ENCODE measurements at places on chromosomes 5 and 9.

GRCh38 chr9:95005278-95006143, 279.0 kb downstream of the AOPEP start:
- no peak for DNase-seq

- DNase-seq, result no peak
These were observed 211.4 kb downstream of the FSTL4 start for GRCh38 chr5:133400831-133401351.

DNA sequence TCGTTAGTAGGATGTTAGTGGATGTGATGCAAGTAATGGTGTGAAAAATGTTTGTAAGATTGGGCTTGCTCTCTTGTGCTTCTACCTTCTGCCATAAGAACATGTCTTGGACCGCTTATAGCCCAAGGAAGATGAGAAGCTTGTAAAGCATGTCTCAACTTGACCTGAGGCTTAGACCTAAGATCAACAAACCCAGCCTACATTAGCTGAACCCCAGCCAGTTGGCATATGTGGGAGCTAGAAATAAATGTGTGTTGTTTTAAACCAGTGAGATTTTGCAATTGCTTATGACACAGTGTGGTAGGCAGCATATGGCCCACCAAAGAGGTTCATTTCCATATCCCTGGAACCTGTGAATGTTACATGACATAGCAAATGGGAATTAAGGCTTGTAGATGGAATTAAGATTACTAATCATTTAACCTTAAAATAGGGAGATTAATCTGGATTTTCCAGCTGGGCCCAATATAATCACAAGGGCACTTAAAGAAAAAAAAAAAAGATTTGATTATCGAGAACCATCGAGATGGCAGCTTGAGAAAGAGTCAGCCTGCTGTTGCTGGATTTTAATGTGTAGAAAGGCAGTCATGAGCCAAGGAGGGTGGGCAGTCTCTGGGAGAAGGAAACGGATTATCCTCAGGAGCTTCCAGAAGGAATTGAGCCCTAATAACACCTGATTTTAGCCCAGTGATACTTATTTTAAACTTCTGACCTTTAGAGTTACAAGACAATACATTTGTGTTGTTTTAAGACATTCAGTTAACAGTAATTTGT, 27.3 kb upstream of the EDIL3 start:
- no peak for DNase-seq

- DNase-seq, result no peak
These were observed 140.4 kb upstream of the ADRA1B start for GRCh38 chr5:159775890-159776289.

- no peak for DNase-seq
These were observed 126.4 kb upstream of the ICE1 start for GRCh38 chr5:5296051-5296450.

- no peak for DNase-seq
These were observed 177.6 kb upstream of the SMARCA2 start for GRCh38 chr9:1837453-1838084.

GRCh38 chr9:116153765-116154333, at the start of gene PAPPA:
PAPPA (plus strand) TSS chr9:116153791; CDS start chr9:116154173, 382 bp downstream.
- no peak for DNase-seq

DNA sequence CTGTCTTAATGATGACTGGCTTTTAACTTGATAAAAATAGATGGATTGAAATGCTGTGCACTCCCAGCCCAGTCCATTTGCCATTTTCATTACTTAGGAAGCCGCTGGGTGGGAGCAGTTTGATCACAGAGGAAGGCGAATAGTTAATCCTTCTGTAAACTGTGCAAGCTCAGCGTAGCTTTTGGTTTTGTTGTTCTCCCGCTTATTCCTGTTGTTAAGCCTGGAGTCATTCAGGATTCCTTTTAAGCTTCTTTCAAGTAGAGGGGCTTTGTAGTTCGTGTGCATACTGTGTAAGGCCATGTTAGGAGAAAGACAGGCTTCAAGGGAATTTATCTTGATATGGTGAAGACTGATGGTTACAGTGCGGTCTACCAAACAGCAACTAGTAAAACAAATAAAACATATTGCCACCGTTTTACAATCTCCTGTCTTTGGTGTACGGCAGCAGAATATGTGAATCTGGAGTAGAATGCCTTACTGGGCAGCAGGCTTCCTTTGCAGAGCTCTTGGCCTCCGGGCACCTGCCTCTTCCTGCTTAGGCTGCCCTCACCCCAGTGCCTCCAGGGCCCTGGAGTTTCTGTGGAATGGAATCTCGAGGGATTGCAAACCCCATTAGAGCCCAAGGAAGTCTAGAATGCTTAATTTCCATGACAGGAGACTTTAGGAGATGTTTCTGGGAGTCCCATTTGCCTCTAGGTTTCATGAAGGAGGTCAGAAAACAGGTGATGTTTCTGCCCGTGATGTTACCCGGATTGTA, 141.4 kb downstream of the TRIO start:
- no peak for DNase-seq

GRCh38 chr9:89953824-89954615, 349.2 kb downstream of the GADD45G start:
- DNase-seq, result peak; percentile 24

DNA sequence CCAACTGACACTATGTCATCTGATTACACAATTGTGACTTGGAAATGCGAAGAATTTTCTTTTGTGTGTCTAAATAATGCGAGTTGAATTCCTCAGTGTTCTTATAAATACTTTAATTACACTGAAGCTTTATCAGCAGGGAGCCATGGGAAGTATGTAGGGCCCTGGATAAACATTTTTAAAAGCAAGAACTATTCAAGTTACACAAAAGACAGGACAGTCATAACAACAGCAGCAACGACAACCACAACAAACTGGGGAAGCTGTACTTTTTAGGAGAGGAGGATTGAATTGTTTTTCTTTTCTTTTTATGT, 250.3 kb upstream of the ZNF608 start:
- DNase-seq, result no peak

- DNase-seq, result no peak
These were observed 619 bp upstream of the APC start for GRCh38 chr5:112737070-112737462.

- no peak for DNase-seq
These were observed 76.5 kb downstream of the KCTD16 start for GRCh38 chr5:144247131-144247530.

DNA sequence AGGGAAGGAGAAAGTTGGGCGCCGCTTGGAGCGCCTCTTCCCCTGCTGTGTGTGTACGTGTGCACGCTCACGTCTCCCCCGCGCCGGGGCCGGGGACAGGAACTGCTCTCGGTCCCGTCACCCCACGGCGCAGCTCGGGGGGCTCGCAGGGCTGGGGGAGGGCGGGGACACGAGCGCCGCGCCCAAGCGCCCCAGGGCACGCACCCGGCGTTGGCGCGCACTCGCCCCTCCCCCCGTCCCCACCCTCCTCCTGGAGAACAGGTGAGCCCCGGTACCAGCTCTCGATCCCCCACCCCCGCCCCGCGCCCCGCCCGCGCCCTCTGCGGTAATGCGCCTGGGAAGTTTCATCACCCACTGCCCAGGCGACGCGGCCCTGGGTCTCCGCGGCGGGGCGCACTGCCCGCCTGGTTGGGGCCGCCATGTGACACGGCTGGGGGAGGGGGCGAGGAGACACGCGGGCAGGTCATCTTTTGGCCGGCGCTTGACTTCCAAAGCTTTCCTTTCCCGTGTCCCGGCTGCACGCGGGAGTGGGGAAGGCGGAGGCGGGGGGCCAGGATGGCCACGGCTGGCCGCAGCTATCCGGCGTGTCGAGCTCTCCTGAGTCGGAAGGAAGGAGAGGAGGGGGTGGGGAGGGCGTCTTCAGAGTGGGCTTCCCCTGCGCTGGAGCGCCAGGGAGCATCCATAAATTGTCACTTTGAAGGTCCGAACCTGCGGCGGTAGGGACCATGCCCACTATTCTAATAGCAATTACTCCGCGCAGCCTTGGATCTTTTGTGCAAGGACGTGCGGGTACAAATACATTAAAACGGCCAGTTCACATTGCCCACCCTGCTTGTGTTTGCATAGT, 1.5 kb upstream of the STC2 start:
- no peak for DNase-seq

- DNase-seq, result no peak
These were observed 108.6 kb upstream of the ERCC6L2 start for GRCh38 chr9:95766906-95767305.

DNA sequence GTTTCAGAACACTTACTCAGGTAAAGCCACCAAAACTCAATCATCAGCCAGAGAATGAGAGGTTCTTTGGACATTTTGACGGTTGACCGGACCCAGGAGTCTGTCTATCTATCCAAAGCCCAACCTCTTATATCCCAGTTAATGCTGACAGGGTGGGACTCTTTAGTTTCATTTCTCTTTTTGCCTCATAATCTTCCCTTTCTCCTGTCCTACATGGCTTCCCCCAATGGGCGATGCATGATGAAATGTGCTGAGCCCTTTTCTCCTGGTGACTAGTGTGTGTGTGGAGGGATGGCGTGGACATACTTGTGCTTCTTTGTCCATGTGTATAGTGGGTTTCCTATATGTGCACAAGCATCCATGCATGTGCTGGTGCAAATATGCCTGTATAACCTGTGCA, at the start of gene TIMD4:
Gene TIMD4 (minus strand): TSS at position 102 of the 400 bp plus-strand sequence. CDS start 28 bp downstream, at position 74.
- DNase-seq, result no peak

DNA sequence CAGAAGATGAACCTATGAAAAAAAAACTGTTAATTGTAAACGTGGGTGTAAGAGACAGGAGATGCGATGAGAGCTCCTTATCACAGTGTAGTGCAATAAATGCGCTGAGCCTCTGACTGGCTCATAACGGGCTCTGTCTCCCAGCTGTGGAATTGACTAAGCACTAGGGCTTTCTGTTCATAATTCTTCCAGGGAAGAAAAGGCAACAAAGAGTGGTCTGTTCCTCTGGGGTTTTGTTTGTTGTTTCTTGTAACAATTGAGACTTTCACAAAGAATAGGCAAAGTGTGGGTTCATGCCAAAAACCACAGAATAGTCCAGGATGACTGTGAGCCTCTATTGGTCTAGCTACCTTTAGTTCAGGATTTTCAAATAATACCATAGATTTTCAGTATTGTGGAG, 39.4 kb downstream of the UBE2QL1 start:
- DNase-seq, result peak; percentile 42

GRCh38 chr9:25990376-25990775, 312.1 kb upstream of the TUSC1 start:
- DNase-seq, result no peak

DNA sequence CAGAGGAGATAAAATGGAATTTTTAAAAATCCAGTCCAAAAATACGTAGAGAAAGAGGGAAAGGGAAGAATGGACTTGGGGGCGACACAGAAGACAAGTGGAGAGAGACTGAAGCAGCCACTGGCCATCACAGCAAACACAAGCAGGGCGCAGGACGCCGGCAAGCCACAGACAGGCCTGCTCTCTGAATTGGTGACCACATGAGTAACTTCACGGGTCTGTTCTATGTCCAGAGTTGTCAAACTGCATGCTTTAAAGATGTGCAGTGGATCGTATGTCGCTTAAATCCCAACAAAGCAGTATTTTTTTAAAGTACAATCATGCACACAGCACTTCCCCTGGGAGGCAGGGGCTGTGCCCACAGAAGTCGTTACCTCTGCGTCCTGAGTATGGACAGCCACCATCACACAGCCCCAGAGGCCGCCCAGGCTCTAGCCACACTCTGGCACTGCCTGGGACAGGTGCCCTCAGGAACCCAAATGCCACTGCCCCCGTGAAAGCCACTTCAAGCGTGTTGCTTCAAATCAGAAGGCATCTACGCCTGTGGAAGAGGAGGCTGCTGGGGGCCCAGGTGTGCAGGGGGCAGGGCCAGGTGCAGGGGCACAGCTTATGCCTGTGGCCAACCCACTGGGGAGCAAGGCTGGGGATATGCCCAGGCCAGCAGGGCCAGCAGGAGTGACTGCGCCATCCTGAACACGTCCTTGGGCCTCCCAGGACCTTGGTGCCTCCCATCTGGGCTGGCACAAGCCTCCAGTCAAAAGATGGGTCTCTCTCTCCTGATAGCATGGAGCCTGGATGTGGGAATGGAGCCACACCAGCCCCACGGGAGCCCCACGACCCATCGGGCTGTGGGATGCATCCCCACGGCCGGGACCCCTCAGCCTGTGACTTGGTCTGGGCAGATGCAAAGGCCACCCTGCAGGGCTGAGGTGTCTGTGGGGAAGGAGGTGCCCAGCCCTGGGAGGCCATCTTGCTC, 5.9 kb upstream of the LRRC14B start:
- no peak for DNase-seq

DNA sequence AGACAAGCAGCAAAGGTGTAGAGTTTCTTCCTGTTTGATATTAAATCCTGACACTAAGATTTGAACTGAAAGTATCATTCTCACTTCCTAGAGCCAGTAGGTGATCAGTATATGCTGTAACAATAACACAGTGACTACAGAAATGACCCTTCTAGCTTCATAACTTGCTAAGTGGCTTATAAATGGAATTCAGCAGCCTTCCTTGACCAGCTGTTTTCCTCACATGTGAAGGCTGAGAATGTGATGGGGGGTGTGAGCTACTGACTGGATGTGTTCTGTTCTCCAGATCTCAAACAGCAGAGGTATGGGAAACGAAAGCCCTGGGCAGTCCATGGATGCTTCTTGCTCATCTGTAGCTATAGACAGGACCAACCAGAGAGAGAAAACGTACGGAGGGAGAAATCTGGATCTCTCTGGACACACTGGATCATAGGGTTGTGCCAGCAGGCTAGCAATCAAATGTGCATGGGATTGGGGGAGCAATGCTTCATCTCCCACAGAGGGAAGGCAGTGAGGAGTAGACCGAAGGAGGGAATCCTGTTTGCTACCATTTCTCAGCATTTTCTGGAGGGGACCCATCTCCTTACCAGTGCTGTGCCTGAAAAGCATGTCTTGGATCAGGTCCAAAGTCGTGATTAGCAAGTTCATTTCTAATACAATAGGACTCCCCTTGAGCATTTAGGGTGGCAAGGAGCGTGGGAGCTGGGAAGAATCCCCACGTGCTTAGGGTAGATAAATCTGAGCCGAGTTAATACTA, 39.4 kb downstream of the TNFAIP8 start:
- no peak for DNase-seq

DNA sequence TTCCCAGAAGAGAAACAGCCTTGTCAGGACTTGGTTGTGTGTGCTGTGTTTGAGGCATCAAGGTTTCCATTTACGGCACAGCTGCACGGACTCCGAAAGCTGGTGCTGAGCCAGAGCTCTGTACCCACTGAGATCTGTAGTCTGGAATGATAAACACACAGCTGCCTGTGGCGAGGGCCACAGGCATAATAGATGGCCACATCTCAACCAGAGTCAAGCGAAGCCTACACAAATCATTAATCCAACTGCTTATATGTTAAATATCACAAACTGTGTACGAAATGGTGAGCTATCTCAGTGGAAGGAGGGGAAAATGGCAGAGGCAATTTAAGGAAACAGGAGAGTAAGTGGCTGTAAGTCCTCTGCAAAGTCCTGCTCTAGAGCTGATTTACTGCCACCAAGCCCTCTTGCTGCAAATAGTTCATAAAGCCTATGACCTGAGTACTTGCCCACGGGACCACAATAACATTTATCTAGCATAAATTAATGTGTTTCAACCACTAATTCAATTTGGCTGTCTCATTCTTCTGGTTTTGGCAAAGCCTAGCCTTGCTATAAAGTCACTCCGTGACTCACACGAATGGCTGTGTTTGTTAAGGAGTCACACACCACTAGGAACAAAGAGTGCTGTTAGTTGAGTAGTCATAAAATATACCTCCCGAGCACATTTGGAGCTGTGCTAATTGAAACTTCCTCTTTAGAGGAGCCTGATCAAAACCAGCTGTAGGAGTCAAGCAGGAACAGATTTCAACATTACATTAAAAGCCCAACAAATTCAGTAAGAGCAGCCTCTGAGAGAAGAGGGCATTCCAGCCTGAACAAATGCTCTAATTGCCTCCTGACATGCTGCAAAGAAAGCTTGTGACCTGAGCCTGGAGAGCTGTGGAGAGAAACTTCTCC, 738.6 kb upstream of the ZNF608 start:
- DNase-seq, result peak; percentile 55

- no peak for DNase-seq
These were observed 43.3 kb downstream of the TMC1 start for GRCh38 chr9:72564479-72565281.

GRCh38 chr5:39854771-39855410, 430.1 kb upstream of the DAB2 start:
- no peak for DNase-seq
